HCEC 1CT (cell line): ENCODE measurements at places on chromosomes 2 and 18.

DNA sequence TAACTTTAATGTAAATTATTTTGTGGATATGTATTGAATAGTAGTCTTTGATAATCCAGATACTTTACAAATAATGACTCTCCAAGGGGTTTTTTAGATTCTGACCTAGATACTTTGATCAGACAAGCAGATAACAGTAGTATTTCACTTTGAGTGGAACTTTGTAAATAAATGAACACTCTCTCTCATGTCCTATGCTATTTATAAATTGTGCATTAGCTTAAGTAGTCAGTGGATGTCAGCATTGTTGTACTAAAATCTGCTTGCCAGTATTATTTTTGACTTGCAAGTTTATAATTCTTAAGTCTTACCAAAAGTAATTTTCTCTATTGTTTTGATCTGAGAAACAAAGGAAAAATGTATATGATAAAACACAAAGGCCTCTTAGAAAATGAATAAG lies 1113.1 kb upstream of the NRXN1 start:
- DNase-seq, result no peak

DNA sequence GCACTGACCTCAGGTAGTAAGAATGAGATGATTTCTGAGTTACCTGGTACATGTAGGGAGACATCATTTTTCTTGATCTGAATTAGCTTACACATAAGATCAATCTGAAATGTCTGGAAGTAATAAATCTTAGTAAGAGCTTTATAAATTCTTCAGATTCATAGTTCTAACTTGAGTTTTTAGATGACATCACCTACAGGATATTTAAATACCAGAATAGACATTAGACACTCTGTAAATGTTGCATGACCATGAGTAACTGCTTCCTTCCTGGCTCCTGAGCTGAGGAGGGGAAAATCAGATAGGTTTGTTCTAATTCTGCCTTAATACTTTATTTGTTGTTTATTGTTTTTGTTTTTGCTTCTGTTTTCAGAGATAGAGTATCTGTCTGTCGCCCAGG lies 181.8 kb downstream of the PHLPP1 start:
- peak; percentile 83 for DNase-seq

- no peak for DNase-seq
These were observed 199.0 kb upstream of the DCC start for GRCh38 chr18:52140986-52141385.

DNA sequence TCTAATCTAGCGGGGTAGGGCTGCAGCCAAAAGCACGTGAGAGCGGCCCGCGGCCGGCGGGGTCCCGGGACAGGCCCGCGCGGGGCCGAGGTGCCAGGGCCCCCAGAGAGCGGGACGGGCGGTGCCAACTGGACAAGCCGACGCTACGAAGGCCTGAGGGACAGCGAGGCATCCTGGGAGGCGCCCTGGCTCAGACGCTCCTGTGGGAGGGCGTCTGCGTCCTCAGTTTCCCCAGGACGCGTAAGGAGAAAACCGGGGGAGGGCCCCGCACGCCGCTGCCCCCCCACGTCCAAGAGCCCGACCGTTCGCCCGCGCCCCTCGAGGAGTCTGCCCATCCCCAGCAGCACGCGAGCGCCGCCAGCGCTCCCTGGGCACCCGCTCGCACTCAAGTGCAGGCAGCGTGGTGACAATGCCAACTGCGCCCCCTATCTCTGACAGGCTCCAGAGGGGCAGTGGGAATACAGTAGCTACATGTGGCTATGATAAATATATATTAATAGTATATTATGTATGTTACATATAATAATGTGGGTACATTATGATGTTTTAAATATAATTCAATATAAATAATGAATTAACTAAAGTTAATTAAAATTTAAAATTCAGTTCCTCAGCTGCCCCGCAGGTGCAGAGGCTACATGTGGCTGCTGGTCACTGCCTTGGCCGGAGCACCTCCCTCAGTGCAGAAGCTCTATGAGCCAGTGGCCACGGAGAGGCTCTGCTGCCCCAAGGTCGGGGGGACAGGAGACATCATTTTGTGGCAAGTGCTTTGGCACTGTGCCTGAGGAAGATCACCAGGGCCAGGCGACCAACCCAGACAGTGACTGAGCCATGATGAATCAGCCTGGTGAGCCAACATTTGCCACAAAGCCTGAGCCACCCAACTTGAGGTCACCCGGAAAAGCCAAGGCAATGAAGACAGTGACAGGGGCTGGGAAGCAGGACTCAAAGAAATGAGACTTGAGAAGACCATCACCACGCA lies 5.5 kb upstream of the SFT2D3 start:
- peak; percentile 71 for DNase-seq

- DNase-seq, result no peak
These were observed 38.3 kb downstream of the DHRS9 start for GRCh38 chr2:169107645-169108044.

DNA sequence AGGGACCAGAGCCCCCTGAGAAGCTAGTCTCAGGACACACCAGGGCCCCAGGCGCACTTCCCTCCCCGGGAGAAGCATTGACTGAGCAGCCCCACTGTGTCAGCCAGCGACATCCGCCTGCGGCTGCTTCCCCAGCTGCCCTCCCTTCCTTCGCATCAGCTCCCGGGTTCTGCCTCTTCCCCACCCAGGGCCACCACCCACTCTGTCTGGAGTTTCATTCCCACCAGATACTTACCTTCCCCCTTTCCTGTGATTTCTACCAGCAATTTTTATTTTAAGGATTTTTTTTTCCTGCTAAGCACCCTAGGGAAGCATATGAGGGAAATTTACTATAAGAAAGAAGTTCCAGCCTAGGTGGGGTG lies 99.2 kb downstream of the SMAD7 start:
- no peak for DNase-seq

DNA sequence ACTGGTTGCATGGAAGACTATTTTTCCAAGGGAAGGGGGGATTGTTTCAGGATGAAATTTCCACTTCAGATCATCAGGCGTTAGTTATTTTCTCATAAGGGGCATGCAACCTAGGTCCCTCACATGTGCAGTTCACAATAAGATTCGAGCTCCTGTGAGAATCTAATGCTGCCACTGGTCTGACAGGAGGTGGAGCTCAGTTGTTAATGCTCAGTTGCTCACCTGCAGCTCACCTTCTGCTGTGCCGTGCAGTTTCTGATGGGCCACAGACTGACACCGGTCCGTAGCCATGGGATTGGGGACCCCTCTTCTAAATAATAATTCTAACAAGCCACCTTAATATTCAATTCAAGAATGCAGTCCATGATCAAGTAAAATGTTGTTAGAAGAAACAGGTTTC lies 34.9 kb downstream of the PLCL1 start:
- no peak for DNase-seq

GRCh38 chr2:176614049-176614448 lies 344.8 kb downstream of the MTX2 start:
- DNase-seq, result no peak

DNA sequence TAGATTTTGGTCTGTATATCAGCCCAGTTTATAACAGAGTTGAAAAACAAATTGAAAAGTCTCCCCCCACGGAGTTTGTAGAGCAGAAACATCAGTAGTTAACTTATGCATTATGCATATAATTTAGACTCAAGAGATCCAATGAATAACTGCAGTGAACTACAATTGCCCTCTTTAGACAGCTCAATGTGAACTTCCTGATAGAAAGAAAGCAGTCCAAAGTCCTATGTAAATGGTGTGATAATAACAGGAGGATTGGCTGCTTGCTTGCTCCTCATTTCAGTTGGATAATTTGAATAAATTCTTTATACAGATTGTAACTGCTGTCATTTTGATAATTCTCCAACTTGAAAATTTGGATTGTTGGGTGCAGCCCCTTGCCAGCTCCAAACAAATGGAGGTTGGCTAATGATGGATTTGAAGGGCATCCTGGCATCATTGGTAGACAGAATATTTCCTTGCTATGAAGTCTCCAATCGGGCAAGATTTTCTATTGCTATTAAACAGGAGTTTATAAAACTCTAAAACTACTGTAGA lies 297.1 kb downstream of the ASXL3 start:
- no peak for DNase-seq

- DNase-seq, result no peak
These were observed 50.5 kb downstream of the USP37 start for GRCh38 chr2:218517434-218518206.

- DNase-seq, result peak; percentile 28
These were observed 624 bp downstream of the ZNF516 start for GRCh38 chr18:76494231-76495005.

GRCh38 chr2:127356531-127356930 lies 31.2 kb downstream of the MAP3K2 start:
- DNase-seq, result no peak

- DNase-seq, result no peak
These were observed 148.4 kb upstream of the TWIST2 start for GRCh38 chr2:238699307-238700116.

DNA sequence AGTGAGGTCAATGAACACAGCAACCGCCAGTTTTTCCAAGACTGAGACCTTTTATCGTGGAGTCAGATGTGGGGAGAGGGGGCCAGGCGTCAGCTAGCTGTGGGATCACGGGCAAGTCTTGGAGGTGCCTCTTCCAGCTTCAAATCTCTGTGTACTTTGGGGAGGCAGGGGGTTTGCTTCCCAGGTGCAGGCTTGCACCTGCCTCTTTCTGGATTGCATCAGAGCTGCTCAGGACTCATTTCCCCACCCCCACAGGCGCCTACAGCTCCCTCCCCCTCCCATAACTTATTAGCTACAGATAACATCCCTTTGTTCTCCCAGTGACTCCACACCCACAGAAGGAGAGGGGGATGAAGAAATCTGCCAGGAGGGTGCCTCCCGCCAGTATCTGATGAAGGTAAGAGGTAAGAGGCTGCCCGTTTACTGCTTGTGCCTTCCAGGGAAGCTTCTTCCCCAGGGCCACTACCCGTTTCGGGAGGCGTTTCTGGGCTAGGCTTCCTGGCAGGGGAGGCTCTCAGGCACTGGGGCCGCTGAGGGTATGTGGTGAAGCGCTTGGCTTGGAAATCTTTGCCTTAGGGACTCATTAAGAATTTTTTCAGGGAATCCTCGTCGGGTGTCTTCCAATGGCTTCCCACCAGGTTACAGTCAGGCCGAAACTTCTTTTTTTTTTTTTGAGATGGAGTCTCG lies 18.8 kb upstream of the MRPL33 start:
- DNase-seq, result no peak

- no peak for DNase-seq
These were observed 5.2 kb downstream of the MYL12A start for GRCh38 chr18:3252843-3253242.

DNA sequence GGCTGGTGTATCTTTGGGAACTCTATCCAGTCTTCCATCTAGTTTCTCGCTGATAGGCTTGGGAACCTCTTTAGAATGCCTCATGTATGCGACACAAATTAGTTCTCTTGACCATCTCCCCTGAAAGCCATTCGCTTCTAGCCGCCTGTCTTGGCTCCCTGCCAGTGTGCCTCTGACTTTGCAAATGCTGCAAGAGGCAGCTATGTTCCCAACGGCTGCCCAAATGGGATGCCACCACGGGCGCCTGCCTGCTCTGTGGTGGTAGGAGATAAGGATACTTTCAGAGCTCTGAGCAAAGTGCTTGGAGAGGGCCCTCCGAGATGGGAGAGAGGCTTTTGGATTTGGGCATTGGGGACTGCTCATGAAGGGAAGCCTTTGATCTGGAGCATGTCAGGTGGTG lies 77.7 kb upstream of the IGFBP5 start:
- no peak for DNase-seq

GRCh38 chr18:57749604-57749970 lies 53.5 kb downstream of the ATP8B1 start:
- no peak for DNase-seq

- DNase-seq, result no peak
These were observed 148.4 kb upstream of the SPRED2 start for GRCh38 chr2:65580824-65581223.

GRCh38 chr18:58758046-58758445 lies 86.8 kb downstream of the MALT1 start:
- no peak for DNase-seq

DNA sequence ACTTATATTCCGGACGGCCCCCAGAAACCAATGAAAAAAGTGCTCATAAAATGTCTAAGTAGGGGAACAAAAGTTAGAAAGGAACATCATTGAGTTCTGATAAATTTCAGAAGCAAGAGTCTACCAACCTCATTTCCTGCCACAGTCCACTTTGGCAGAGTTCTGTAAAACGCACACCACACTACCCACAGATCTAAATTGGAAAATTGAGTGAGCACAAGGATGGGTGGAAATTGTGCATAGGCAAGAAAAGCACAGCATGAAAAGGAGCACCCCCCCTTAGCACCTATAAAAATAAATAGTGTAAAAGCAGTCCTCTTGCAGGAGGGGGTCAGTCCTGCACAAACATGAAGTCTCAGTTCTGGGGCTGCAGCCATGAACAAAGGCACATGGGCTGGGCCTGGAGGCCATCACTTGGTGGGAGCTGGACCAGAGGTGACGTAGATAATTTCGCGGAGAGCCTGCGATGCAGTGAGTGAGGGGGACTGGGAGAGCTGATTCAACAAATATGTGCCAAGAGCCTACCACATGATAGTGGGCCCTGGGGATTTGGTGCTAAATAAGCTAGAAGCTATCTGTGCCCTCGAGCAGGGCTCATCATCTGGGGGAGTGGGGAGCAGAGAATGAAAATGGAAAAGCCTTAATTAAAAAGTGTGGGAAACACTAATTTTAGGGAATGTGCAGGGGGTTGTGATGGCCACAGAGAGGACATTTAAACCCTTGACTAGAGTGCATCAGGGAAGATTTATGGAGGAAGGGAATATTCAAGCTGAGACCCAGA lies 48.9 kb upstream of the SPP2 start:
- no peak for DNase-seq

GRCh38 chr2:67502346-67503065 lies 105.4 kb downstream of the ETAA1 start:
- DNase-seq, result peak; percentile 17

DNA sequence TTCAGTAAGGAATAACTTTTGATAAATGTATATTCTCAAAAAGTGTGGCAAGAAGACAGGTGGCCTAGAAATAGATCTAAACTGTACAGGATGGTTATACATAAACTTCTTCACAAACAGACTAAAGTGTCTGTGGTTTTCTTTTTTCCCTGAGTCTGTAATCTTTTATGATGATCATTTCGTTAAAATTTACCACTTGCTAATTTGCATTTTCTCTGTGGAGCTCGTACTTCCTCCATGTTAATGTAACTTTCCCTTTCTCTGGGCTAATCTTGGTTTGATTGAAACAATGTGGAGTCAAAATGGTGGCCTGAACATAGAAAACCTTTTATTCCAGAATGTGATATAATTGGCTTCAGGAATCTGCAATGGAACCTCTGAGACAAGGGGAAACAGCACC lies 166.2 kb downstream of the FTCDNL1 start:
- no peak for DNase-seq

- peak; percentile 91 for DNase-seq
These were observed 175.8 kb upstream of the PIEZO2 start for GRCh38 chr18:11324956-11325882.
